Endothelial cell (in vitro differentiated cells): ENCODE measurements at places on chromosomes 7 and 10.

- no peak for DNase-seq
These were observed 426.9 kb downstream of the LRMDA start for GRCh38 chr10:75858339-75858738.

- DNase-seq = no peak
These were observed 49.1 kb downstream of the ASB4 start for GRCh38 chr7:95534796-95535195.

- peak; percentile 30 for DNase-seq
These were observed 481.6 kb downstream of the SH2D4B start for GRCh38 chr10:81019029-81019890.

DNA sequence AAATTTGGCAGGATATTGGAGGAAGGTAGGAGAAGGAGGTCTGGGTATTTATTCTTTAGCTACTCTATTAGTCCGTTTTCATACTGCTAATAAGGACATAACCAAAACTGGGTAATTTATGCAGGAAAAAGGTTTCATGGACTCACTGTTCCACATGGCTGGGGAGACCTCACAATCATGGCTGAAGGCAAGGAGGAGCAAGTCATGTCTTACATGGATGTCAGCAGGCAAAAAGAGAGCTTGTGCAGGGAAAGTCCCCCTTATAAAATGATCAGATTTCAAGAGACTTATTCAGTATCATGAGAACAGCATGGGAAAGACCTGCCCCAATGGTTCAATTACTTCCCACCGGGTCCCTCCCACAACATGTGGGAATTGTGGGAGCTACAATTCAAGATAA, 1.9 kb upstream of the INMT start:
- DNase-seq = no peak

GRCh38 chr10:70557086-70557845, 45.3 kb downstream of the PRF1 start:
- no peak for DNase-seq

DNA sequence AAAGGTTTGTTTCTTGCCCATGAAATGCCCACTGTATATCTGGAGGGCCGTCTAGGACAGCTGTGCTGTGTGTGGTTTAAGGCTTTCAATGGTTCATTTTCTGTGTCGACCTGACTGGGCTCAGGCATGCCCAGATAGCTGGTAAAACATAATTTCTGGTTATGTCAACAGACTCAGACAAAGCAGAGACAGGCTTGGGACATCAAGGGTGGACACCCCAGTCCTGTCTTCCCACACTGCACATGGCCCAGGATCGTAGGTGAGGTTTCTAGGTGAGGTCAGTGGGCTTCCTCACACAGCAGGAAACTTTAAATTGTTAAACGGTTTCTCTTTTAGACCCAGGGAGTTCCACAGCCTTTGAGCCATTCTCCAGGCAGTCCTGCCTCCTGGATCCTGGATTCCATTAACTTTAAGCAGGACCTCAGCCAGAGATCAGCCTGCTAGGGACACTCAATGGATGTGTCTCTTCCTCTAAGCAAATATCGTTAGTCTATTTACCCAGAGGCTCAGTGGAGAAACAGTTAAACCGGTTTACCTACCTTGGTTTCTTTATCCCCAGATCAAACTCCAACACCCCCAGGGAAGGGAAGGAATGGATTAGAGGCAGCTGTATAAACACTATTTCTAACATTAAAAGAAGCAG, 66.4 kb downstream of the ST8SIA6 start:
- DNase-seq = no peak

GRCh38 chr10:69465457-69466157, 14.3 kb downstream of the TSPAN15 start:
- DNase-seq = no peak

DNA sequence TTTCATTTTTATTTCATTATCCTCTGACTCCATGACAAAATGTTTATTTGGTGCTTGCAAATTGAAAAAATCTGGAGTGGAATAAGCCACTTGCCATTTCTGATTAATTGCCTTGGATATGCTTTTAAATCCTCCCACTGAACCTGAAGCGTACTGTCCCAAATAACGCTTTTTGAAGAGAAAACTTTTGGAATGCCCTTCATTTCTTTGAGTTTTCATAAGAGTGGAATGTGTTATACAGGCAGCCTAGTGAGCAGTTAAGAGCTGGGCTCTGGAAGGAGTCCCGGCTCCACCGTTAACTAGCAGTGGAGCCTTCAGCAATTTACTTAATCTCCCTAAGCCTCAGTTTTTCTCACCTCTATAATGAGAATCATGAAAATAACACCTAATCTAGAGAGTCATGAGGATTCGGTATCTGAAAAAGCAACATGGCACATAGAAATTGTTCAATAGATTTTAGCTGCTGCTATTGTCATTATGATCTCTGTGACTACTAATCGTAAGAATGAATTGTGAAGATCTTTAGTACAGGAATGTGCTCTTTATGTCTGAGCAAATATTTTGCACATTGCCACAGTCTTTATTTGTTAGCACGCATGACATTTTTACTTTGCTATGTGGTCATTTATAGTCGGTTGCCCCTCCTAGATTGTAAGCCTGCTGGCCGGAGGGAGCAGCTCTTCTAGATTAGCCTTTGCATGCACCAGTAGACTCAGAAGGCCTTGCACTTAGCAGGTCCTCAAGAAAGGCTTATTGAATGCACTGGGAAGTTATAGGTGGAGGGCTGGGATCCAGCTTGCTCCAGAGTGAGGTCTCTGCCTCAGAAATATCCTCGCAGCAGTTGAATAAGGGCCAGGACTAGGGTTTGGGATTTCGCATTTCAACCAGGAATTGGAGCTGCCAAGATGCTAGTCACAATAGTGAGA, 59.4 kb downstream of the PLCE1 start:
- no peak for DNase-seq

DNA sequence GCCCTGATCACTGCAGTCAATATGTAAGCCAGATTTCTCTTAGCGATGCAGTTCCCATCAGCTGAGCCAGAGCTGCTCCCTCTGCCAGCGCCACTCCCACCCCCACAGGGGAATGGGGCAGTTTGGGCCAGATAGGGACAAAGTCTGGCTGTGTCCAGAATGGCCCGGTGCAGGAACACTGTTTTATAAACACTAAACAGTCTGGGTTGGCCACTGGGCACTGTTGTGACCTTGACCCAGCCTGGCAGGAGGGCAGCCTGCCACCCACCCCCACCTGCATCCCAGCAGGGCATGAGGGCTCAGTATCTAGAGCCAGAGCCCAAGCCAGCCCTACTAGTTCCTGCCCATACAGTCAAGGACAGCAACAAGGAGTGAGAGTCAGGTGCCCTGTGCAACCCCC, 1.3 kb downstream of the OGDHL start:
- no peak for DNase-seq

DNA sequence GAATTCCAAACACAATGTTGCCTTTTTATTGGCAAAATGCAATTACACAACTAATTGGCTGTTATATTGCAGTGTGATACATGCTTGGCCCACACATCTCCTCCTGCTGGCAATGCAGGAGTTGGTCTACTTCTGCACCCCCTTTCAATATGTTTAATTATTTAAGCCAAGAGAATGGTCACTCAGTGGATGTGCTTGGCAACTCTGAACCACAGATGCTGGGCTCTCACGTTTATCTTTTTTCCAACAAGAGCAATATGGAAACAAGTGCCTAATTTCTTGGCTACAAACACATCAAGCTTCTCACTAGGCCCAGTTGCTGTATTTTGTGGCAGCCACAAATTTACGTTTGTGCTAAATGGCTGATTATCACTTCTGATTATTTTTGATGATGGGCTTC, 1149.2 kb upstream of the CELF2 start:
- DNase-seq = no peak

GRCh38 chr10:106107706-106108105, 1056.8 kb downstream of the SORCS1 start:
- DNase-seq = no peak

DNA sequence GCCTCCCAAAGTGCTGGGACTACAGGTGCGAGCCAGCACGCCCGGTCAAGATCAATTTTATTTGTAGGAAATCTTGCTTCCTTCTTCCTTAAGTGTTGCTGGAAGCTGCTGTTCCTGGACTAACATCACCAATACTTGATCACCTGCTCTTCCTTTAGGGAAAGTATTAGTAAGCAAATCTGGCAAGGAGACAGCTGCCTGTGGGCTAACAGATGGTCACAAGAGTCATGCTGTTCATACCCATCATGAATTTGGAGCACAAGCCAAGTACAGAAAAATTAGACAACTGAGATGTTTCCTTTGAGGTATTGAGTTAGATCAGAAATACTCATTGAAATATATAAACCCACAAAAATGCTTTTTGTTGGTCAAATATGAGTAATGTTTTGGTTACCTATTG, 27.9 kb downstream of the BAIAP2L1 start:
- no peak for DNase-seq

- DNase-seq = no peak
These were observed 67.0 kb downstream of the ZRANB1 start for GRCh38 chr10:125008689-125009638.

DNA sequence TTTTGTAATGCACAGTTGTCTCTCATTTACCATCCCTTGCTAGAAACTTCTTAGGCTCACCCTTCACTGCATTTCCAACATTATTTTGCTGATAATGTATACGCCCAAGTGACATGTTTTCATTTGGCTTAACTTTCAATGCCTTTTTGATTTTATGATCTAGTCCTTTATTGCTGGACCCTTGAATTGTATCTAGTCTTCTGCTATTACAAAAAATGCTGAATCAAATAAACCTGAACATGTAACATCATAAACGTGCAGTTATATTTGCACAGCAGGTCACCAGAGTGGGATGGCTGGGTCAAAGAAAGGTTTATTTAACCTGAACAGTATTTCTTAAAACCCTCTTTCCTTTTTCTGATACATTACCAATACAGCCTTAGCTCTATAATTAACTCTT, 63.0 kb downstream of the MINDY3 start:
- DNase-seq = no peak

GRCh38 chr7:127251465-127252376, 1.0 kb downstream of the GRM8 start:
- DNase-seq = peak; percentile 19

DNA sequence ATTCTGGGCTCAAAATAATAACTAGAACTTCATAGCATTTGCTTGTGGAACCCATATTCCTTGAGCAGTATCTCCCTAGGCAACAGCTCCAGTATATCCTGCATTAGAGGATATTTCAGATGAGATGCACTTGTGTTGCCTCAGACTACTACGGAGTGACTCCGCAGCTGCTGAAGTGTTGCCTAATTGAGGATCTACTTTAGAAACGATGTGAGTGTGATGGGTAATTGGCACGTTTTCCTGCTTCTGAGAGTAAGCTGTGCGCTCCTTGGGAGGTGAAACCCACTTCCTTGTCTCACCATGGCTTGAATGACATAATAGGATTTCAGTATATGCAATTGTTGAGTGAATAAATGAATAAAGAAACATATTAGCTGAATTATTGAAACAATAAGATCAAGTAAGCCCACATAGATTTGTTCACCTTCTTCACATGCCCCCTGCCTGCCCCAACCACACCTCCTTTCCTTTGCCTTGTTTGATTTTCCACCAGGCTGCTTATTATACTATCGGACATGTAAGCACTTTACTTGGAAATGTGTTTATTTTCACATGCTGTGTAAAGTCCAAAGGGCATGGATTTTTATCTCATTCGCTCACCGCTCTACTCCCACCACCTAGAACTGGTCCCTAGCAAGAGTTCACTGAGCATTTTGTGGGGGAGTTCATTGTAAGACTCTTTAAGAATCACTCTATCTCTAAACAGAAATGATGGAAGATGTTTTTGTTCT, 303.8 kb downstream of the KCNMA1 start:
- DNase-seq = no peak

DNA sequence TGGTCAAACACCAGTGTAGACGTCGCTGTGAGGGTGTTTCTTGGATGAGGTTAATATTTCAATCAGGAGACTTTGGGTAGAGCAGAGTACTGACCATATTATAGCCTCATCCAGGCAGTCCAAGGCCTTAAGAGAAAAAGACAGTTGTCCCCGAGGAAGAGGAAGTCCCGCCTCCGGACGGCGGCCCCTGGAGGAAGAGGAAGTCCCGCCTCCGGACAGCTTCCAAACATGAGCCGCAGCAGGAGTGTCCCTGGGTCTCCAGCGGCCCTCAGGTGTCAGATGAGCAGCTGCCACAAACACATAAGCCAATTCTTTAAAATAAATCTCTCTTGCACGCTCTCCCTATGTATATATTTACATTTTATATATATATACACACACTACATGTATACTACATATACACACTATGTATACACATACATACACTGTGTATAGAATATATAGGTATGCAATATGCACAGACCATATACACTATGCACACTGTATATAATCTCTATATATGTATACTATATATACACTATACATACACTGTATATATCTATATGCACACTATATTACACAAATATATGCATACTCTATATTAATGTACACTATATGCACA, 37.5 kb downstream of the PWWP2B start:
- no peak for DNase-seq

- no peak for DNase-seq
These were observed 673.1 kb downstream of the TNS3 start for GRCh38 chr7:46908770-46909169.

GRCh38 chr10:66934711-66935110, 8.9 kb downstream of the LRRTM3 start:
- no peak for DNase-seq

DNA sequence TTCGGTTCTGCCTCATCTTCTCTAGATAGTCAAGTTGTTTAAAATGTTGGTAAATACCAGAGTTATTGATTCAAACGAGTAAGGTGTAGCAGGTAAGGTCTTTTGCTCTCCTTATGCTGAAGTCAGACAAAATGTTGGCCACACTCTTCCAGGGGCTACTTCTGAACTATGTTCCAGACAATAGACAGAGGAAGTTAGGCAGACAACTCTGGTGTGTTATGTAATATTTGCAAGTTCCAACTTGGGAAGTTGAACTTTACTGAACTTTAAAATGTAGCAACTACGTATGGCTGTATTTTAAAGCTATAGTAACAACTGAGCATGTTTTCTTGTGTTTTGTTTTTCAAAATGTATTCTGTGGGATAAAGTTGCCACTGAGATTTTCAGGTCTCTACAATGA, 125.7 kb upstream of the NEBL start:
- DNase-seq = no peak

DNA sequence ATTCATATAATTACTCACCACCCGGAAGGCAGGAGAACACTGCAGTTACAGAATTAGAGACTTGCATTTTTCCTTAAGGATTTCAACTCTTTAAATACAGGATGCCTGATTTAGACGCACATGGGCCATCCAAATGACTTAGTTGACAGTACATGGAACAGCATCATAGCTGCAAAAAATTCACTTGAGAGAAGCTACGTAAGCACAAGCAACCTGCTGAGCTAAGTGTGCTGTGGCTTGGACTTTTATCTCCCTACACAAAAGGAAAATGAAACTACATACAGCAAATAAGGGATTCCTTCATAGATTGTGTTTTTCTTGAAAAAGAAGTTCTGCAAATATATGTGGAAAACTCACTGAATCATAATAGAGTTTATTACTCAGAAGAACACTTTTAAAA, 152.6 kb downstream of the POU6F2 start:
- no peak for DNase-seq

GRCh38 chr7:100585511-100586265, at the start of gene LRCH4:
LRCH4 (minus strand) TSS chr7:100586129; CDS start chr7:100586100, 29 bp downstream.
- DNase-seq = peak; percentile 47

GRCh38 chr10:126147866-126148587, 240.2 kb downstream of the ADAM12 start:
- no peak for DNase-seq

- DNase-seq = no peak
These were observed 44.5 kb downstream of the LANCL2 start for GRCh38 chr7:55409482-55410225.
